Anterior cingulate cortex (tissue), 58 donors: ENCODE measurements at places on chromosomes 13 and 19.

GRCh38 chr13:59099182-59099974, 1064.3 kb downstream of the DIAPH3 start:
- no peak for DNase-seq

- no peak for DNase-seq
These were observed 8.6 kb upstream of the FLT3LG start for GRCh38 chr19:49465371-49465770.

DNA sequence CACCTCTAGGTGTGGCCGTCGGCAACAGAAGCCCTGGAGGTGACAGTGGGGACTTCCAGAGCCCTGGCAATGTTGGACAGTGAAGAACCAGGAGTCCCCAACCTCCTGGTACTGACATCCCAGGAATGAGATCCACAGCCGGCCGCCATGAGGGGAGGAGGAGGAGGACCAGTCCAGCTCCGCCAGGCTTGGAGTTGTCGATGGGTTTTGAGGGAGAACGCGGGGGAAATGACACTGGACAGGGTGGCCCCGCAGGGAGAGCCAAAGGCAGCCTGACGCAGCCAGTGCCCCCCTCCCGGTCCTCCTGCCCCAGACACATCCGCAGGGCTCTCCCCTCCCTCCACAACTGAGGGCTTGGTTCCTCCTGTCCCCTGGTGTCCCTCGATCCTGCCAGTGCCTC, 57.9 kb downstream of the SPACA7 start:
- DNase-seq: no peak

GRCh38 chr19:54882758-54883157, 8.7 kb downstream of the FCAR start:
- no peak for DNase-seq

- no peak for DNase-seq
These were observed 154.2 kb upstream of the KLF12 start for GRCh38 chr13:74288361-74288911.

DNA sequence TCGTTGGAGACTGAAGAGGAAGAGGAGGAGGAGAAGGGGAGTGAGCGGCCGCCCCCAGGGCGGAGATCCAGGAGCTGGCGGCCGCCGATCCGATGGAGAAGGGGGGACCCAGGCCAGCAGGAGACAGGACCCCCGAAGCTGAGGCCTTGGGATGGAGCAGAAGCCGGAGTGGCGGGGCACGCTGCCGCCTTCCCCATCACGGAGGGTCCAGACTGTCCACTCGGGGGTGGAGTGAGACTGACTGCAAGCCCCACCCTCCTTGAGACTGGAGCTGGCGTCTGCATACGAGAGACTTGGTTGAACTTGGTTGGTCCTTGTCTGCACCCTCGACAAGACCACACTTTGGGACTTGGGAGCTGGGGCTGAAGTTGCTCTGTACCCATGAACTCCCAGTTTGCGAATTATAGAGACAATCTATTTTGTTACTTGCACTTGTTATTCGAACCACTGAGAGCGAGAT, 1.8 kb downstream of the GADD45B start:
- no peak for DNase-seq

- DNase-seq: peak; percentile 63
These were observed at the start of gene LRFN3 for GRCh38 chr19:35935911-35936737. LRFN3 (plus strand) TSS chr19:35936374; CDS start chr19:35939426, 3,052 bp downstream.

- DNase-seq: no peak
These were observed 19.2 kb downstream of the ITM2B start for GRCh38 chr13:48252176-48252575.

GRCh38 chr19:55289117-55289796, 5.5 kb downstream of the BRSK1 start:
- DNase-seq: no peak

GRCh38 chr19:45218426-45218825, 26.8 kb downstream of the EXOC3L2 start:
- no peak for DNase-seq

DNA sequence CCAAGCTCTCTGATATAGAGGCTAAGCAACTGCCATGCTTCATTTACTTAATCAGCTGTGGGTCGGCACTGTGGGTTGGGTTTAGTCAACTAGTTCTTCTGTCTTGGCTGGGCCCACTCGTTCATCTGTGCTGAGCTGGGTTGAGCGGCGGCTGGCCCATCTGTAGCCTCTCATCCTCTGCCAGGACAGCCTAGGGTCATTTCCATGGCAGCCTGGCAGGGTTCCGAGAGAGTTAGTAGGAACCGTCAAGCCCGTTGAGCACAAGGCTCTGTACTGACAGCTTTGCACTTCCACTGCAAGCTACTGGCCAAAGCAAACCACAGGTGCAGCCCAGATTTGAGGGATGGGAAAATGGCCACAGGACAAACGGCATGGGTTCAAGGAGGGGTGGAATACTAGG, 6.6 kb upstream of the ZNF835 start:
- DNase-seq: no peak

DNA sequence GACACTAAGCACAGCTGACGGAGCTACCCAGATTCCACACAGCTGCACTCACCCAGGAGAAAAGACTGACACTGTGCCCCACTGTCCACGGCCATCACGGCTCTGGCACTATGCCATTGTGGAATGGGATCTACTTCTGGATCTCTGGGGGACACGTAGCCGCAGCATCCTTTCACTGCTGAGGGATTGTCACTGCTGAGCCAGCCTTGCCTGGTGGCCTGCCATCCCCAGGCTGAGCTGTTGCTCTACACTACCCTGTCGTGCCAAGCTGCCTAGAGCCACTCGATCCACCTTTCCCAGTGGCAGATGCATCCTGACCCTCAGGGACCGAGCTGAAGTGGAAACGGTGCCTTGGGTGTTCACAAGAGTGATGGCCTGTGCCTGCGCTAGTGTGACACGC, 5.0 kb upstream of the LILRB5 start:
- no peak for DNase-seq

DNA sequence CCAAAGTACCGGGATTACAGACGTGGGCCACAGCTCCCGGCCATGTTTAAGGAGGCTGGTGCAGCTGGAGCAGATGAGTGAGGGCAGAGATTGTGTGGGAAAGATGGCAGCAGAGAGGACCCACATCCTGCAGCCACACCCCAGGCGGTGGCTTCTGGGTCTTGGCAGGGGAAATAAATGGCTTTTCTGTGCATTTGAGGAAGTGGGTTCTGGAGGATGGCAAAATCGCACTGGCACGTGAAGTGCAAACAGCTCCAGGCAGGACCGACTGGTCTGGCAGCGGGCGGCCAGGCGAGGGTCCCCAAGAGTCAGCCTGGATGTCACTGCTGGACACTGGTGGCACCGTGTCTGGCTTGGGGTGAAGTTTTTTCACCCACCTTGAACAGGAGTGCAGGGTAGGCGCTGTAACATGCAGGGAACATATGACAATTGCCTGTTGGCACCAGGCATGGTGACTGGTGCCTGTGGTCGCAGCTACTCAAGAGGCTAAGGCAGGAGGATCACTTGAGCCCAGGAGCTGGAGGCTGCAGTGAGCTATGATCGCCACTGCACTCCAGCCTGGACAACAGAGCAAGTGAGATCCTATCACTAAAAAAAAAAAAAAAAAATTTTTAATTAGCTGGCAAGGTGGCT, 8.4 kb downstream of the B3GNT3 start:
- DNase-seq: no peak

DNA sequence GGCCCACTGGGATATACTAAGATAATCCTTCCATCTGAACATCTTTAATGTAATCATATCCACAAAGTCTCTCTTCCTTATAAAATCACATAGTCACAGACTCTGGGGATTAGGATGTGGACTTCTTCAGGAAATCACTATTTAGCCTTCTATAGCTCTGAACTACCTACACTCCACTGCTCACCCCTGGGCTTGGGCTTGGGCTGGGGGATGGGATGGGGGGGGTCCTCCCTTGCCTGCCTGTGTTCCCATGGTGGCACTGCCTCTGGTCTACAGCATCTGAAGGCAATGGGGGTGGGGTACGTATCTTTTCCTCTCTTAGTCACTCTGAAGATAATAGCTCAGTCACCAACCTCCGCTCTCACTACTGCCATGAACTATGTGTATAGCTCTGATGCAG, 67.8 kb upstream of the SERTM1 start:
- no peak for DNase-seq

GRCh38 chr19:2423915-2424685, 3.3 kb downstream of the TIMM13 start:
- no peak for DNase-seq

- DNase-seq: no peak
These were observed 18.3 kb downstream of the GPC6 start for GRCh38 chr13:93244918-93245280.

DNA sequence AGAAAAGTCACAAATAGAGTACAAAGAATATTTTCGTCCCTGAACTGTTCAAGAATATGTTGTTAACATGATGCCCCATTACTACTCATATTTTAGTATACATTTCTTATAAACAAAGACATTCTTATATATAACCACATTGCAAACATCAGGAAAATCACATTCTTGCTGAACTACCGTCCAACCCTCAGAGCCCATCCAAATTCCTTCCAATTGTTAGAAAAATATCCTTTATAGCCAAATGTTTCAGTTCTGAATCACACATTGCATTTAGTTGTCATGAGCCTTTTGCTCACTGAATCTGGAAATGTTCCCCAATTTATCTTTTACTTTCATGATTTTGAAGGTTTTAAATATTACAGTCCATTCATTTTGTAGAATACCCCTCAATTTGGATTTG, 467.8 kb upstream of the ARGLU1 start:
- DNase-seq: no peak

DNA sequence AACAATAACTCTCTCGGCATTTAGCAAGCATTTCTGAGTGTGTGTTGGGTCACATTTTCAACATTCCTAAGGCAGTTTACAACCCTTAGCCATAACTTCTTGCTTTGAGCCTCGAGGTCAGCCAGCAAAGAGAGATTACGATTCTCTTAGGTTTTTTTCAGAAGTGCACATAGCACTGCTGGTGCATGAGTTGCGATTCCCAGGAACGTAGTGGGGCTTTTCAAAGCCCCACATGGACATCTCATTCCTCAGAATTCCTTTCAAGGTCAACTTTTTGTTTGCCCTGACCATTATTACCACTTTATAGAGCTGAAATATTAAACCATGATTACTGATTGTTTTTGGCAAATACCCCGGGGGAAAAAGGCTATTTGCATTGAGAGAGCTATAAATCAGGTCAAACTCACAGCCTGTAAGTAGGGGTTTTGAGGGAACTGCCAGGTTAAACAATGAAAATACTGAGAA, 705.3 kb downstream of the GPC5 start:
- no peak for DNase-seq

- DNase-seq: no peak
These were observed 8.9 kb upstream of the ZNF507 start for GRCh38 chr19:32336259-32337083.

DNA sequence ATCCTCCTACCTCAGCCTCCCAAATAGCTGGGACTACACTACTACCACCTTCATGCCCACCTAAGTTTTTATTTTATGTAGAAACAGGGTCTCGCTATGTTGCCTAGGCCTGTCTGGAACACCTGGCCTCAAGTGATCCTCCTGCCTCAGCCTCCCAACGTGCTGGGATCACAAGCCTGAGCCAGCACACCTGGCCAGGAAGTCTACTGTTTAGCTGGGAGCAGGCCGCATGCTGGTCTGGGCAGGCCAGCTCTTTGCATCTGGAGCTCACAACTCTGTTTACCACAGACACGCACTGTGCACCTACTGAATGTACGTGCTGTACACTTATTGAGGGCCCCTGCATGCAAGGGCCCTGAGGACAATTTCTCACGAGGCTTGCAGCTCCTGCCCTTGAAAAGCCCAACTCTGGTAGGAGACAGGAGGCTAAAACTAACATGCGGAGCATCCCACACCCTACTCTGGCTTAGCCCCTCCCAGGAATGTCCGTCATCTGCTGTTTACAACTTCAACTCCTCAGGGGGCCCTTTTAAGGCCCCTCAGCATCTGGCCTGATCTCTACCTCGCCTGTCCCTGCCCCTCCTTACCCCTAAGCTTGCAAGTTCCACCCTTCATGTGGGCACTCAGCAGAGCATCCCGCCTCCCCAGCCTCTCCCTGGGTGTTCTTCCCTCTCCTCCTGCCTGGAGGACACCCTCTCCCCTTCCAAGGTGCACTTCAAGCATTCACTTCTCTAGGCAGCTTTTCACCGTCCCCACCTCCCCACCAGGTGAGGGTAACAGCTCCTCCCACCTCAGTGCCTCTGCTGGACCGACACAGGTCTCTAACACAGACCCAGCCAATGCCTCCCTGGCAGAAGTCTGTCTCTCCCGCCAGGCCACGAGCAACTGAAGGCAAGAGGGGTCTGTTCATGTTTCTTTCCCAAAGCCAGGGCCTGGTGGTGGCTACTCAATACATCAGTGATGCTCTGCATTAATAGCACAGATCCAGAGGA, 114.2 kb upstream of the UQCRFS1 start:
- DNase-seq: no peak

DNA sequence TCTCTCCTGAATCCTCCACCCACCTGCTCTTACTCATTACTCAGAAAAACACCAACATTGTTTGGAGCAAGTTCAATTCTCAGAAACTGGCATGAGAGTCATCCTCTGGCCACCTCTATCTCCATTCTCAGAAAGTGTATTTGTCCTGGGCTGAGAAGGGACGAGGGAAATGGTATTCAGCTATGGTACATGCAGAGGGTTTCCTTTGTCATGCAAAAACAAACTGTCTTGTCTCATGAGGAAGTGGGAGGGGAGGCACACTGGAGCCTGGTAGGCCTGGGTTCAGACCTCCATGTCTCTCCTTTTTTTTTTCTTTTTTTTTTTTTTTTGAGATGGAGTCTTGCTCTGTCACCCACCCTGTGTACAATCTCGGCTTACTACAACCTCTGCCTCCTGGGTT, 31.9 kb upstream of the LILRA2 start:
- DNase-seq: no peak

GRCh38 chr13:48255954-48256353, 22.9 kb downstream of the ITM2B start:
- no peak for DNase-seq

GRCh38 chr13:88288326-88288725, 617.2 kb downstream of the SLITRK5 start:
- no peak for DNase-seq

DNA sequence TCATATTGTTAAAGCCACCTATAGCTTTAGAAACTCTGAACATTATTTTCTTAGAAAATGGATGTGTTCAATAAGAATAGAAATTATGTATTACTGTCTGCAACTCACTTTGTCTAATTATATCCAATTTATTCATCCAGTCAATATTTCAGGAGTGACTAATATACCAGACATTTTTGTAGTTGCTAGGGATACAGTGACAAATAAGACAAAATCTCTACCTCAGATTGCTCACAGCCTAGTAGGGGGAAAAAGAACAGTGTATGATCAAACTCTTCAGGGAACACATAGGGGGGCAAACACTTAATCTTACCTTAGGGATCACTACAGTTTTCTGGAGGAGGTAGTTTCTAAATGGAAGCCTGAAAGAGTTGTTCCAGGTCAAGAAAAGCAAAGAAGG, 8.6 kb downstream of the BRCA2 start:
- no peak for DNase-seq

GRCh38 chr13:48775285-48775684, 121.6 kb downstream of the CYSLTR2 start:
- DNase-seq: no peak
